ENCODE measurements at places on chromosomes 4 and X.

DNA sequence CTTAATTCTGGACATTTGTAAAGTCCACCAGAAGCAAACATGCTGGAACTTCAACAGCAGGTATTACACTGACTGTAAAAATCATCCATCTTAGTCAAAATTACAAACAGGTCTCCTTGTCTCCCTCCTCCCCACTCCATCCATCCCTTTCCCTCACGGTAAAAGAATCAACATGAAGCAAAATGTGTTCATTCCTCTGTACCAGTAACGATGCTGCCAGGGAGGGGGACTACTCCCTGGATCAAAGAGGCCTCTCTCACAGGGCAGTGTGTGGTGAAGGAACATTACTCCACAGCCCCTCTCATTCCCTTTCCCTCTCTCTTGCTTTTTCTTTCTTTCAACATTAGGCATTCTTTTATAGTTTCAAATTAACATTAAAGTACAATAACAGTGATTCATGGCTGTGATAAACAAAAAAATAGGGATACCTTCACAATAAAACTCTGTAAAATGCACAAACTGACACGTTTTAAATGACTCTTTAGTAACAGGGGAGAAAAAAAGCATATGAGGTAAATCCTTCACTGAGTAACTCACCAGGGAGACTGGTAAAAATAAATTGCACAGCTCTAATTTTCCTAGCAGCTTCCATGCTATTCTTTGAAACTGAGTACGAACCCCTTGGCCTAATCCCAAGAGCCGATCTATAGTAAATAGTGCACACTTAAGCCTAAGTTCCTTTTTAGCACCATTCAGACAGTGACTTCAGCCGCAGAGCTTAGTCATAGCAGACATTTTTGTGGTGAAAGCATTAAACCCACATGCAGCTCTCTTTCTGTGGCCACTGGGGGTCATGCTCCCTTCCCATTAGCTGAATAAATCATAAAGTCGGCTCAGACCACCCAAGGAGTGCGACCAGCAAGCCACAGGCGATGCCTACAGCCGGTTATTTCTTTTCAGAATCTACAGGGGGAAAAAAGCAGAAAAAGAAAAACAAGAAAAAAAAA, 215.6 kb upstream of the GYPA start:
- DNase-seq: no peak

DNA sequence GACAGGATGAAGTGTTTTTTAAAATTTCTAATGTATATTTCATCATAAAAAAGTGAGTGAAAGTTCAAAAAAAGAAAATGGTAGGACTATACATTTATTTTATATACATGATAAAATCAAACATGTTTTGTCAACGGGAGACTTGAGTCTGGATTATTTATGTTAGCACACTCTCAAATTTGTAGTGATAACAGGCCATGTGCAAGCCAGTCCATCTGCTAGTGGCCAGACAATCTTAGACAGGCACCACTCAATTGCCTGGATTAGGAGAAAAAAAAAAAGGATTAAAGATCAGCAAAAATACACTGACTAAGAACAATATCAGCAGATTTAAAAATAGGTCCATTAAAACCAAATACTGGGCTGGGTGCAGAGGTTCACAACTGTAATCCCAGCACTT, 71.9 kb downstream of the KCNIP4 start:
- no peak for DNase-seq

DNA sequence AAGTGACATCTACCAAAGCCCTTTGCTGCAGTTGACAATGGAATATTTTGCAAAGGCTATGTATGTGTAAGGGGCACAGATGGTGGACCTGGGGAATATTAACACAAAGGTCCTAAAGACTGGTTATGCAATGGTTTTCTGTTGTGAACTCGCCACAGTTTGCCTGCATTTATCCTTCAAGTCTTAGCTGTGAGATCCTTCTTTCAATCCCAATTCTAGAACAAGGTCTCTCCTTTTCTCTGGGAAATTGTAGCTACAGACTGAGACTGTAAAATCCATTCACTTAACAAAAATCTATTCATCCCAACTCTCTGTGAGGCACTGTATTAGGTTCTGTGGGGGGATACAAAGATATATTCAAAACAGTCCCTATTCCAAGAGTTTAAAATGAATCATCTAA, 250.4 kb downstream of the GPM6A start:
- no peak for DNase-seq

DNA sequence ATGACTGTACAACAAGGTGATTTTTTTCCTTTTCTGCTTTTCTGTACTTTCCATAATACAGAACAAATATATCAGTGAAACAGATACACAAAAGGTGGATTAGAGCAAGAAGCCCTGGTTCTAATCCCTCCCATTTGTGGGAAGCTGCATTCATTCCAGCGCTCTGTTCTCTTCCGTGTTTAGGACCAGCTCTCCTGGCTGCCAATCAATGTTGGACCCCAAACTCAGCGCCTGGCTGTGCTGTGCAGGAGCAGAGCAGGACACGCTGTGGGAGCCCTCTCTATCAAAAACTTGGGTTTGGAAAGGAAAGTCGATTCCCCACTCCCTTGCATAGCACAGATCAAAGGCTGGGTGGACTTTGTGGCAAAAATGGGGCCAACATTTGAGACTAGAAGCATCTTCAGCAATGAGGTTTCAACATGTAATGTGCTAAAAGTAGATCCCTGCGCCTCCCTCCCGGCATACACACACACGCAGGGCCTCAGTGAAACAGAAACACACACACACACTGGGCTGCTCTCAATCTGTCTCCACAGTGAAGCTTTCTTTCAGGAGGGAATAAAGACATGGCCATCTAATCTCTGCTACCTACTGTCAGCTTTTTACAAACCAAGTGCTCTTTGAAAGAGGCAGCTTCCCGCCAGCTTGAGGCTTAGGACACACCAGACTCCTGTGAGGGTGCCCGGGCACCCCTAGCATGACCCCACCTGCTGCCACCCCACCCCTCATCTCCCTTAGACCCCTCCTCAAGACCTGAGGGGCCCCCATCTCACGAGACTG, 12.2 kb downstream of the WDR1 start:
- DNase-seq: no peak

GRCh38 chr4:102518703-102519131, 17.6 kb downstream of the NFKB1 start:
- DNase-seq: no peak

GRCh38 chrX:135516376-135516775, 4.1 kb upstream of the INTS6L start:
- DNase-seq: no peak

- no peak for DNase-seq
These were observed 13.5 kb upstream of the PRSS48 start for GRCh38 chr4:151263455-151263854.

GRCh38 chr4:119731146-119731742, 102.6 kb upstream of the PDE5A start:
- no peak for DNase-seq

DNA sequence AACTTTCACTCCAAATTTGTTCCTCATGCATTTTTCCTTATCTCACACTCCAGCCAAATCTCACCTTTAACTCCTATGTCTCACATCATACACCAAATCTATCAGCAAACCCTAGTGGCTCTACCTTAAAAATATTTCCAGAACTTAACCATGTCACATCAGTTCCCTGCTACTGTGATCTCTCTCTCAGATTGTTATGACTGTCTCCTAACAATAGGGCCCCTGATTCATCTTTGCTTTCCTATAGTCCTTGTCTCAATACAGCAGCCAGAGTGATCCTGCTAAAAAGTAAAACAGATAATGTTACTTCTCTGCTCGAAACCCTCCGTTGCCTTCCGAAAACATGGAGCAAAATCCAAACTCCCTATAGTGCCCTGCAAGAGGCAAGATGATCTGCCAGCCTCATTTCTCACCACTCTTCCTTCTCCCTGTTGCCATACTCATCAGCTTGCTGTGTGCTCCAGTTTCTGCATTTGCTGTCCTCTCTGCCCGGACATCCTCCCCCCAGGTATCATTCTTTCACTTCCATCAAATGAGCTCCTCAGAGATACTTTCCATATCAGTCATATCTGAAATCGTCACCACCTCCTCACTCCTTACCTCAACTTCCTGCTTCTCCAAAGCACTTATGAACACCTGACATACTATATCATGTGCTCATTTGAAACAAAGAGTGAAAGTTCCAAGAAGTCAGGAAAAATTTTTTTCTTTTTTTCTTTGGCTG, 293.4 kb upstream of the NR3C2 start:
- DNase-seq: no peak

DNA sequence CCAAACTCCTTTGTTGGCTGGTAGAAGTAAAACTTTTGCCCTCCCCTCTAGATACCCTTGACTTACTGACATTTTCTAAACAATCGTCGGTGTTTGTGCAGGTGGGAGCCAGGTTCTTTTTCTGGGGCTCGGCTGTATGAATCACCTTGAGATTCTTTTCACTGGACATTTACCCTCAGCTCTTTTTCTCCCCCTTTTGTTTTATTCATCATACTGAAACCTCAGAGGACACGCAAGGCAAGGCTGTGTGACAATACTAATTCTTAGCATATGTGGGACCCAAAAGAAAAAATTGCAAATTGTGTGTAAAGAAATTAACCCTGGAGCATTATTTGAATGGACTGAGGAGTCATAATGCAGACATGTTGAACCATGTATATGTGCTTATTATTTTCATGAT, 194.0 kb downstream of the PCDH19 start:
- DNase-seq: no peak

GRCh38 chr4:101192244-101192643, 155.1 kb downstream of the PPP3CA start:
- DNase-seq: no peak

- no peak for DNase-seq
These were observed 325.0 kb downstream of the EVC2 start for GRCh38 chr4:5383191-5383980.

- peak; percentile 33 for DNase-seq
These were observed 12.1 kb upstream of the COPS4 start for GRCh38 chr4:83022724-83023450.

- no peak for DNase-seq
These were observed 92.5 kb downstream of the RAPGEF2 start for GRCh38 chr4:159195361-159195769.

- no peak for DNase-seq
These were observed 194.4 kb upstream of the CPEB2 start for GRCh38 chr4:14807856-14808255.

DNA sequence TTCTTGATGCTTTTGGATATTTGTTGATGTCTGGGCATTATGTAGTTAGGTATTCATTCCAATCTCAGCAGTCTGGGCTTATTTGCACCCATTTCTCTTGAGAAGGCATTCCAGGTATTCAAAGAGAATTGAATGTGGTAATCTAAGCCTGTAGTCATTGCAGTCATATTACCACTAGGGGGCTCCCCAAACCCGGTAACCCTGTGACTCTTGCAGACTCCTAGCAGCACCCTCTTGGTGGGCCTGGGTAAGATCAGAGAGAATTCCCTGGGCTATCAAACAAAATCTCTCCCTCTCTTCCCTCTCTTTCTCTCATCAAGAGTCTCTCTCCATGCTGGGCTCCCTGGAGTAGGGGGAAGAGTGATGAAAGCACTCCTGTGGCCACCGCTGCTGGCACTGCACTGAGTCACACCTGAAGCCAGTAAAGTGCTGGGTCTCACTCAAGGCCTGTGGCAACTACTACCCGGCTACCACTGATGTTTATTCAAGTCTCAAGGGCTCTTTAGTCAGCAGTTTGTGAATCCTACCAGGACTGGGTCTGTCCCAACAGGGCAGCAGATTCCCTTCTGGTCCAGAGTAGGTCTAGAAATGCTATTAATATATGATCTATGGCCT, 187.7 kb upstream of the NUDT10 start:
- DNase-seq: no peak

DNA sequence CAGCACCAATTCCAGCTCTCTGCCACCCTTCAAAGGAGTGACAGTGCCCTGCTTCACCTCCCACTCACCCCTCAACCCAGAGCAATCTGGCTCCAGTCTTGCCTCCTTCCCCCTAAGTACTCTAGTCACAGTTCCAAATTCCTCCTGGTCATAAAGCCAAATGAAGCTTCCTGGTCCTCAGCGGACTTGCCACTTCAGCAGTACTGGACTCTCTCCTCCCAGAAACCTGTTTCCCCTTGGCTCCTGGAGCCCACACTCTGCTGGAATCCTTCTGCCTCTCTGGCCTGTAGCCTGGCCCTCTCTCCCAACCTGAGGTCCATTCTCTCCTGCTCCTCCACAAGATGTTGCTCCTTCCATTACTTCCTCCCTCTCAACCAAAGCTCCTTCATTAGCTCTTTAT, 52.6 kb upstream of the MTM1 start:
- DNase-seq: no peak

DNA sequence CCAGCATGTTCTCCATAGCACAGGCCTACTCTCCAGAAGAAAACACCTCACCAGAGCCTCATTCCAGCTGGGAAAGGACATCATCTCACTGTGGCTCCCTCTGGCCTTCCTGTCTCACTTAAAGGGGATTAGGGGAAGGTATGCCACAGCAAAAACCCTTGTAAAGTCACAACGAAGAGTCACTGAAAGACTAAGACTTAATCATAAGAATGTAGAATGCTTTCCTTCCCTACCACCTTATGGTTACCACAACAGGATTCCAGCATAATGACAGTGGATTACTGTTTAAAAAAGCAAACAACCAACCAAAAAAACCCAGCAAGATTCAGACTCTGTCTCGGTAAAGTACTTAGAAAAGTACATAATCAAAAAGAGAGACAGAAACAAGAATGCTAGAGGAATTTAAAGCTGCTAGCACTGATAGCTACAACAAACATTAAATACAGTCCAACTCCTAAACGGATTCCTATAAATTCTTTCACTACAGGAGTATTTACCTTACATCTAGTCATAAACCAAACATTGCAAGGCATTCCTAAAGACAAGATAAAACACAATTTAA, 75.1 kb downstream of the BANK1 start:
- DNase-seq: no peak

- no peak for DNase-seq
These were observed 47.3 kb downstream of the ARHGAP24 start for GRCh38 chr4:85522277-85522676.
